SW 1271 (cell line): ENCODE measurements at places on chromosomes 3 and 15.

DNA sequence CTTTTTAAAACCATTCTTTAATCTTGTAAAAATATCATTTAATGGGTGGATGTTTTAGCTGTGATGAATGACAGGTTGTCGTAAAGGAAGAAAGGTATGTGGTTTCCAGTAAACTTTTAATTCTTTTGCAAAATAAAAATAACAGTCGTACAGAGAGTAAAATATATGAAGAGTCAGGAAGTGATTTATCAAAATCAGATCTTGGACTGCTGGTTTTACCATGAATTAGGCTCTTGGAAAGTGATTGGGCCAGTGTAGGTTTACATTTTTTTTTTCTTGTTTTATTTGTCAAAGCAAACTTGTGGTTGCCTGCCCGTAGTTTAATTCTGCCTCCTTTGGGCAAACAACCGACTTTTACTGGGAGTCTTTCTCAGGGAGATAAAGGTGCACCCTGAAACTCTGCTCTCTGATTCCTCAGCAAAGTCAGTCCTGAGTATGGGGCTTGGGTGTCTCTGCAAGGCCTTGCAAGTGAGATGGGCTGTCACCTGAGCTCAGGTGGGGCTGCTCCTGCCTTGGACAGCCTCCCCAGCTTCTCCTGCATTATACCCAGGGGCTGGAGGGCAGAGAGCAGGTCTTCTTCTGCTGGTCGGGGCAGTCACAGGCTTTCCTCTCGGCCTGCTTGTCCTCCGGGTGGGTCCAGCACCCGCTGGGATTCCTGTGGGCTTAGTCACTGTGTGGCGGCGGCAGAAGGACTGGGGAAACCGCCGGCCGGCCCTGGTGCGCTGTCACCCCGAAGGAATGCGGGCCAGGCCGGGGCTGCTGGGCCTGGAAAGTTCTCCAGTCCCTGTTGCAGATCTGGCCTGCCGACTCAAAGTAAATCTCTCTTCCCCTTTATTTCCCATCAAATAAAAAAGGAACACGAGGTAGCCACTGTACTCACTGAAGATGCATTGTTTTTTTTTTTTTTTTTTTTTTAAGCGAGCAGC is 79.0 kb downstream of the IGF1R start:
- peak; percentile 80 for DNase-seq

GRCh38 chr3:112333381-112334317 is 693 bp downstream of the CD200 start:
- DNase-seq, result no peak

GRCh38 chr15:92650966-92651365 is 4.6 kb downstream of the FAM174B start:
- no peak for DNase-seq

DNA sequence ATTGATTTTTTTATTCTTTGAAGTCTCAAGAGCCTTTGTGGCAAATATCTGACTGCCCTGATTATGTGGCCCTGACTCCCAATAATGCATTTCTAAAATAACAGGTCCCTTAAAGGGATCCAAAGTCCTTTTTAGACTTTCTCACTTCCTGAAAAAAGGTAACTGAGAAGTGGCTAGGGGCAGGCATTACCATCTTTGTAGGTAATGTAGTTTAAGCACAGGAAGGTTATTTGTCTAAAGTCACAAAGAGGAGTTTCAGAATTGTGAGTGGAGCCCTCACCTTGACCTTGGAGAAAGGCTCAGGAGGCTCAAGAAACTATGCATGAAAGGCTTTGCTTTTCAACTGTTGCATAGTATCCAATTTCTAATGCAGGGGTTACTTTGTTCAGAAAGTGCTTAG is 142.9 kb upstream of the MRPL3 start:
- DNase-seq, result no peak

DNA sequence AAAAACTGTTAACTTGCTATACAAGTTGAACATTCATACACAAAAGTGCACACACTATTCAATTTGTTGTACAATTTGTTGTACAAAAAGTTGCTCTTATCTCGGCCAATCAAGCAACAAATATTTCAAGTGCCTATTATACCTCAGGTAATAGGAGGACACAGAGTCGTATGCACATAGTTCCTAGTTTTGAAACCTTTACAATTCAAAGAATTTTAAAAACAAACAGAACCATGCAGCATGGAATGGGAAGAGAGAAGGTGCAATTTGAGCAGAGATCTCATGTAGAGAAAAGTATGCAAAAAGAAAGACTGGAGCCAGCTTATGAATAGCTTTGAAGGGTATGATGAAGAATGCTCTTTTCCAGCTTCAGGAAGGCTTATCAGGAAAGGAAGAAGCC is 46.5 kb upstream of the ARPP19 start:
- DNase-seq, result no peak

- DNase-seq, result no peak
These were observed 57.2 kb downstream of the MESD start for GRCh38 chr15:80932513-80932815.

DNA sequence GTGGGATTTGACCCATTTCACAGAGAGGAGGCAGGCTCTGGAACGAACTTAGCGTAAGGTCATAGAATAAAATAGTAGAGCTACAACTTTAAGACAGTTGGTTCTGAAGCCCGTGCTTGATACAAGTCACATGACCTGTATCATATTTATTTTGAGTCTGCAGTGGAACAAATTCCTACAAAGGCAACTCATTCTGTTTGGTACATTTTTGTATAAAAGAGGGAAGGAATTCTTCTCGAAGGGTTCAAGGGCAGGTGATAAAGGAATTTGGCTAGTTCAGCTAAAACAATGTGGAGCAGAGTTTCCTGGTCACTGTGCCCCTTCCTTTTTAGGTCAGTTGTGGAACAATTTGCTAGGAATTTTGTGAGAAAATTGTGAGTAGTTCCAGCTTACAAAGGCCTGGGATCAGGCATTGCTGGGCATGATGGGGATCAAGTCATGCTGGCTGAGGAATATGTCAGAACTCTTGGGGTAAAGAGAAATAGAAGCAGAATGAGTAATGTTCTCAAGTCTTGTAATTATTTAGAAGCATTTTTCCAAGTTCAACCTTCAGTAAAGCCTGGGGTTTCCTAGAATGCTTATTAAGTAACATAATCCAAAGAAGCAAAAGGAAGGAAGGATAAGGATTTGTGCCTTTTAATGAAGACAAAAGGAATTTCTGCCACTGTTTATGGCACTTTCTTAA is 19.1 kb downstream of the USP3 start:
- DNase-seq, result no peak

GRCh38 chr3:48092270-48092669 is 76.1 kb upstream of the MAP4 start:
- DNase-seq, result no peak
